ENCODE measurements at places on chromosomes 5 and 9.
A peak's percentile ranks its signal among the peaks of the same experiment; 100 is the strongest.

GRCh38 chr5:57650360-57651069, 167.9 kb upstream of the ACTBL2 start:
- DNase-seq: peak; percentile 22

- DNase-seq: no peak
These were observed 16.3 kb upstream of the COL27A1 start for GRCh38 chr9:114139071-114139470.

DNA sequence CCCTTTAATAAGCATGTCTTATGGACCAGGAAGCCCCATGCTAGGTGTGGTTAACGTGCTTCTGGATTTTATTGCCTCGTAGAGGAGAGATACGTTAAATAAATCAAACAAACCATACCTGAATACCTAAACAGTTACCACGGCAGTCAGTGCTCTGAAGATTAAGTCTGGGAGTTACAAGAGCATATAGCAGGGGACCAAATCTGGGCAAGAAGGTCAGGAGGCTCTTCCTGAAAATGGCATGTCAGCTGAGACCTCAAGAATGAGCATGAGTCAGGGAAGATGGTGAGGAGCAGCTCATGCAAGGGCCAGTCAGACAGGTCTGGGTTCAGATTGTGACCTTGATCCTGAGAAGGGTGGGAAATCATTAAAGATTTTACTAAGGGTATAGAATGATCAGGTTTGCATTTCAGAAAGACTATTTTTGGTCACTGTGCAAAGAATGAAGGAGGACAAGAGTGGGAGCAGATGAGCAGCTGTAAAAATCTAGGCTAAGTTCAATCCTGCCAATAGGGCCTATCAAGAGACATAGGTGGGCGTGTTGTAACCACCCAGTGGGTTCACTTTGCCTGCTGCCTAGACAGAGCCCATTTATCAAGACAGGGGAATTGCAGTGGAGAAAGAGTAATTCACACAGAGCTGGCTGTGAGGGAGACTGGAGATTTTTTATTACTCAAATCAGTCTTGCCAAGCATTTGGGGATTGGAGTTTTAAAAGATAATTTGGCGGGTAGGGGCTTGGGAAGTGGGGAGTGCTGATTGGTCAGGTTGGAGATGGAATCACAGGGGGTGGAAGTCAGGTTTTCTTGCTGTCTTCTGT, 4.8 kb upstream of the ZNF366 start:
- no peak for DNase-seq

- no peak for DNase-seq
These were observed 31.6 kb downstream of the LRRTM2 start for GRCh38 chr5:138843316-138844124.

GRCh38 chr5:160159991-160160792, 40.9 kb upstream of the PWWP2A start:
- DNase-seq: no peak

DNA sequence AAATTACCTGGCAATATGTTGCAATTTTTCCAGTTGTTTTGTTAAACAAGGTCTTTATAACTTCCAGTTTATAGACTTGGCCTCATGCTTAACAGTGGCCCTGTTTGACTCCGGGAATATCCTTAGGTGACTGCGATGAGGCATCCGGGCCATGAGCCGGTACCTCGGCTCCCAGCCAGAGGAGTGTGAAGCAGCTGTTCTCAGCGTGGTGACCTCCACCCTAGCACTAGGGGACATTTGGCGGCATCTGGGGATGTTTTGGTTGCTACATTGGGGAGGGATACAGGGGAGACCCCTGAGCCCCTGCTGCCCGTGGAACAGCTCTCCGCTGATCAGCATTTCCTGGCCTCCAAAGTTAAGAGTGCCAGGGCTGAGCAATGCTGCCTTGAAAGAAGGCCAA, 533.4 kb downstream of the IRX1 start:
- no peak for DNase-seq

DNA sequence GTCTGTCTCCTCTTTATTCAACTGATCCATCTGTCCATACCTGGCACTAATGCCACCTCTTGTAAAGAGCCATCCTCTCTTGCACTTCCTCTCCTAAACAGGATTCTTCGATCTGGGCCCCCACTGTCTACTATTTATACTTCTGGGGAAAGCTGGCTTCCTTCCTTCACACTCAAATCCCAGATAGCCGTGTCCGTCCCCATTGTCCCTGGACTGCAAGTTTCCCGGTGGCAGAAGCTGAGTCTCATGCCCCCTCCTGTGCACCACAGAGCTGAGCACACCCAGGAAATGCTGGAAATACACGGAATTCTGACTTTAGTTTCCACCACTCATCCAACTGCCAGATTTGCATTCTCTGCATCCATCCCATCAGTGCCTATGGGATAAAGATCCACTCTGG, 84.0 kb downstream of the MARCHF11 start:
- DNase-seq: no peak

DNA sequence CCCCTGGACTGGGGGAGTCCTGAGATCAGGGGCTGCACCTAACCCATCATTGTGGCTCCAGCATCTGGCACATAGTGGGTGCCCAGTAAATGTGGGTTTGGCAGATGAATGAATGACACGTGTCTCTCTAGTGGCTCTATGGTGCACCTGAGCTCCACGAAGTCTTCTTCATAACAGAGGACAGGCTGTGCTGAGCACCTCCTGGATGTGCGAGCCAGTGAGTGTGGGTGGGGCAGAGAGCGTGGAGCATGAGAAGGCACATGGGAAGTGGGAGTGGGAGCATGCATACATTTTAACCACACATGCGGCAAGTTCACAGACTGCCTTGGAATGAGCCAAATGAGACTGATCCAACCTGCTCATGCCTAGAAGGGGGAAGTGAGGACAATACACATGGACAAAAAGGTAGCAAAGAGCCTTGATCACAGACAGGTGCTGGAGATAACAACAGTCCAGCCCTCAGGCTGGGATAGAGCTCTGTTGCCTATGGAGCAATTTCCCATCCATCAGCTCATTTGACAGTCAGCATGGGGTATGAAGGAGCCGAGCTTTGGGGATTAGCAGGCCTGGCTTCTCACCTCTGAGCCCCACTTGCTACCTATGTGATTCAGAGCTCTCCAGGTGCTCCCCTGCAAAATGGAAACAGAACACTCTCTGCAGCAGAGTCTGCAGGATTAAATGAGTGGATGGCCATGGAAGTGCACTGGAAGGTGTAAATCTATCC, 76.2 kb upstream of the TBC1D2 start:
- DNase-seq: no peak

DNA sequence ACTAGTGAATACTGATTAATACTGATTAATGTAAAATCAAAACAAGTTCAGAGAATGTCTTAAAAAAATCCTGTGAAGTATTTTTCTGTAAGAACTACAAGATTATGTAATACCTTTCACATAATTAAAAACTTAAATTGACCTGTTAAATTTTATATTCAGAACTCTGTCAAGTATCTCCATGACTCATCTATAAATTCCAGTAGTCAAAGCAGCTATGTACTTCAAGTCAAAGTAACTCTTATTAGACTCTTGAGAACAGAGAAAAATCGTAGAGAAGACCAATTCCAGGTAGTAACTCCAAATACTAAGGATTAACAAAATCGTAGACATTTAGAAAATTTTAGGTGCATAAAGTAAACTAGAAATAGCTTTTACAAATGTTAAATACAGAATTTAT, 77.1 kb downstream of the HOMER1 start:
- no peak for DNase-seq

DNA sequence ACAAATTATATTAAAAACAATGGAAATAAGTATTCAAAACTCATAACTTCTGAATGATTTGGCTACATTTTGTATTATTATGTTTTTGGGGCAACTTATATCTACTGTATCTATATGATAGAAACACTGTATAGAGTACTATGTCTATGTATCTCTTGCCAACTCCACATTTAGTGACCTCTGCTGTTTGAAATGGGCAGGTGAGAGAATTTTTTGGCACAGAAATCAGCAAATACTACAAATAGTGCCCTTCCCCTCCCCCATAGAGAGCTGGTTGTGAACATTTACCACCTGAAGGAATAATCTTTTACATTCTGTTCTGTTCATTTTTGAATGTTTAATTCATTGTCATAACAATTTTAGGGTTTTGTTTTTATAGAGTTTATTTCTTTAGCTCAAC, 545.3 kb downstream of the PDE4D start:
- no peak for DNase-seq

GRCh38 chr9:91720751-91721705, 229.0 kb downstream of the ROR2 start:
- DNase-seq: no peak

DNA sequence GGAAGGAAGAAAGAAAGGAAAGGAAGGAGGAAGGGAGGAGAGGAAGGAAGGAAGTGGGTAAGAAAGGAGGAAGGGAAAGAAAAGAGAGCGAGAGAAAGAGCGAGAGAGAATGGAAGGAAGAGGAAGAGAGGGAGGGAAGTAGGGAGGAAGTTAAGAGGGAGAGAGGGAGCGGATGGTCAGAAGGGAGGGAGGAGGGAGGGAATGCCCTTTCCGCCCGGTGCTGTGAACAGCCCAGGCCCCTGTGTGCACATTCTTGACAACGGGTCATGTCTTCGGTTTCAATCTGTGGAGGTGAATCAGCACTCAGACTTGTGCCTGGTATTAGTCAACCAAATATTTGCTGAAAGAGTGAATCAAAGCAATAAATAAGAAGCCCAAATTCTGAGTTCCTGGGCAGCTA, 39.2 kb downstream of the PRUNE2 start:
- no peak for DNase-seq

DNA sequence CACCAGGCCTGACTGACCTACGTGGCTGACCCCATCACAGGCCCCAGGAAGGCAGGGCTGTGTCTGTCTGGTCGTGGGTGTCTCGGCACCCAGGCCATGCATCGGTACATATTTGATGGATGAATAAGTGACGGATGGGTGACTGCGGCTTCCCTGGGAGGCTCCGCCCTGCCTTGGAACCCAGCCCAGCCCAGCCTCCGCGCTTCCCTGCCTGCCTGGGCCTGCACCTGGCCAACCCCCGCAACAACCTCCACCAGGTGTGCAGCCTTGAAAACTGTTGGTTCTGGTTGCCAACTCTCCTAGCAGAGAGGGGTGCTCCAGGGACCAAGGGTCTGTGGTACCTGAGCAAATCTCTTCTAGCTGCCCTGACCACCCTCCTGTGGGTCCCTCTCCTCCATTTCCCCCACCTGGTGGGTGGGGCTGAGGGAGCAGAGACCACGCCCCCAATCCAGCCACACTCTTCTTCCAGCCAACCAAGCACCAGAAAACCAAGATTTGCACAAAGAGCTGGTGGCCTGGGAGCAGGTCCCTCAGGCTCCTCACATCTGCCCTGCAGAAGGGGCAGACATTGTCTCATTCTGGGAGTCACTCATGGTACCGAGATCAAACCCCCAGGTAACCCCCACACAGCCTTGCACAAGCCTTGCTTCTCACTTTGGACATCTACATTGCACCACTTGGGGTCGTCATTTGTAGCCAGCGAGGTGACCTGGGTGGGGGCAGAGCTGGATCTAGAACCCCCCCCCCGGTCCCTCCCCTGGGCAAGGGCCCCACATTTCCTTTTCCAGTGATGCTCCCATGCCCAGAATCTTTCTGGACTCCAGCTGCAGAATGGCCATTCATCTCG, 100.6 kb upstream of the IER5L start:
- no peak for DNase-seq

DNA sequence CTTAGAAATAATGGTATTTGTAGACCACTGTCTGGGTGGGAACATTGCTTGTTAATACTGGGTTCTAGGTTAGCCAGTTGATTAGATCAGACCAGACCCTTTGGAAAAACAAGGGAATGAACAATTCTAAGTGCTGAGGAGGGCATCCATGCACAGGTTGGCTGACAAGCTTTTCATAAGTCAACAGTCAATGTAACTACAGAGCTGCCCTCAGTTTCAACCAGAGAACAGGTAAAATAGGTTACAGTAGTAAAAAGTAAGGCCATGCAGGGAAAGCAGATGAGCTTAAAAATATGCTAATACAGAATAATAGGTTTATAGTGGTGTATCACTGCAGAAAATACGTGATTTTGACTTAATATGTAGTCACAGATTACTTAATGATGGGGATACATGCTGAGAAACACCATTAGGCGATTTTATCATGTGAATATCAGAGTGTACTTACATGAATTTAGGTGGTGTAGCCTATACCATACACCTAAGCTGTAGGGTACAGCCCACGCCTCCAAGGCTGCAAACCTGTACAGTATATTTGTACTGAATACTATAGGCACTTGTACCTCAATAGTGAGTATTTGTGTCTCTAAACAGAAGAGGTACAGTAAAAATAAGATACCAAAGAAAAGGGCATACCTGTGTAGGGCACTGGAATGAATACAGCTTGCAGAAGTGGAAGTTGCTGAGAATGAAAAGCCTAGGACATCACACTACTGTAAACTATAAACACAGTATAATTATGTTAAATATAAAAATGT, 6.1 kb upstream of the FGF18 start:
- DNase-seq: no peak

DNA sequence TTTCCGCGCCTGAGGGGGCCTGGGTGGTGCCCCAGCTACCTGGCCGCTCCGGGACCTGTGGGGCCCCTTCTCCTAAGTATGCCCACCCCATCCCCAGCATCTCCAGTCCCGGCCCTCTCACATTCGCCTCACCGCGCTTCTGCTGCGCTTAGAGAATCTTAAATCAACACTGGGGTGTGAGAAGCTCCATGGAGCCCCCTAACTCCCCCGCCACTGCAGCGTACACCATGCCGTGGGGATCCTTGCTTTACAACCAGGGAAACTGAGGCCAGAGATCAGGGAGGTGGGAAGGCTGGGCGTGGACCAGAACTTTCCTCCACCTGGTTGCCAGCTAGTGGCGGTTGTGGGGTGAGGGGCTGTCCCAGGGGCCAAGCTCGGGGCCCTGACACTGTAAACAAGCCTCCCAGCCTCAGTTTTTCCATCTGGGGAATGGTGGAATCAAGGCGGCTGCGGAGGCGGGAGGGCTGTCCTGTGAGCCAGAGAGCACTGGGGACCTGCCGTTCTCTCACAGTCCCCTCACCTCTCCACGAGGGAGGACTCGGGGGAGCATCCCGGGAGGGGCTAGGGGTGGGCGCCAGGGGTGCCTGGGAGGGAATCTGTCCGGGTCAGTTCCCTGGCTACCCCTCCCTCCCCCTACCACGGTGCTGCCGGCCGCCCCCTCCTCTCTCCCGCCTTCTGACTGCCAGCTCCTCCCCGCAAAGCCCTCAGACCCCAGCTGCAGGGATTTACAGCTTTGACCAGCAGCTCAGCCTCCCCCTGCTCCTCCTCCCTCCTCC, 161.2 kb downstream of the C9orf50 start:
- DNase-seq: no peak

- no peak for DNase-seq
These were observed 934.4 kb downstream of the MAT2B start for GRCh38 chr5:164439799-164440198.

GRCh38 chr5:66718374-66719002, 122.3 kb downstream of the MAST4 start:
- DNase-seq: no peak

GRCh38 chr5:43643327-43643726, 40.3 kb downstream of the NNT start:
- no peak for DNase-seq

GRCh38 chr5:176400382-176401156, 12.0 kb downstream of the HIGD2A start:
- no peak for DNase-seq
